Body of pancreas (tissue), 4 donors: ENCODE measurements at places on chromosomes 3 and 15. TPM values are rescaled to one million over a fixed set of nuclear protein-coding genes. Genes with fewer than 3 reads are reported as not detected.

The IL5RA gene
- not detected for total RNA-seq

The GOLGA8S gene
- not detected for total RNA-seq

The RPL14 gene
- 176 TPM for total RNA-seq

The FSIP1 gene
- total RNA-seq: 0.33 TPM

The DAPK2 gene
- 5.9 TPM for total RNA-seq

The GOLGA6D gene
- not detected for total RNA-seq

The RASGRP1 gene
- total RNA-seq: 1.3 TPM

The KLHL40 gene
- total RNA-seq: not detected

DNA sequence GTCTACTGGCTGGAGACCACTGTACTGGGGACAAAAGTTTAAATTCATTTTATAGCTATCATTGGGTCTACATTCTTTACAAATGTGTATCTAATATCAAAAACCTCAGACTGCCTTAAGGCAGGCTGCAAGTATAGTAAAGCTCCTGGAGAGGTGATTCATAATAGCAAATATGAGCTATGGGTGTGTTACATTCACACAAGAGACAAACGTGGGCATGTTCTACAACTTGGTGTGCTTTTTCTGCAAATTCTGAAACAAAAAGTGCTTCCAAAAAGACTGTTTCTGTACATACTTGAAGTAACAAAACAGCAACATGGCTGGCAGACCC lies 1101.4 kb downstream of the ROBO1 start:
- H3K36me3 ChIP-seq: no peaks in the 10 kb centered on the region
- H3K4me1 ChIP-seq: no peaks in the 10 kb centered on the region
- no peak overlapping the region for H3K4me3 ChIP-seq
- no peak for DNase-seq
- H3K27me3 ChIP-seq: no peaks in the 10 kb centered on the region
- H3K27ac ChIP-seq: no peak overlapping the region

DNA sequence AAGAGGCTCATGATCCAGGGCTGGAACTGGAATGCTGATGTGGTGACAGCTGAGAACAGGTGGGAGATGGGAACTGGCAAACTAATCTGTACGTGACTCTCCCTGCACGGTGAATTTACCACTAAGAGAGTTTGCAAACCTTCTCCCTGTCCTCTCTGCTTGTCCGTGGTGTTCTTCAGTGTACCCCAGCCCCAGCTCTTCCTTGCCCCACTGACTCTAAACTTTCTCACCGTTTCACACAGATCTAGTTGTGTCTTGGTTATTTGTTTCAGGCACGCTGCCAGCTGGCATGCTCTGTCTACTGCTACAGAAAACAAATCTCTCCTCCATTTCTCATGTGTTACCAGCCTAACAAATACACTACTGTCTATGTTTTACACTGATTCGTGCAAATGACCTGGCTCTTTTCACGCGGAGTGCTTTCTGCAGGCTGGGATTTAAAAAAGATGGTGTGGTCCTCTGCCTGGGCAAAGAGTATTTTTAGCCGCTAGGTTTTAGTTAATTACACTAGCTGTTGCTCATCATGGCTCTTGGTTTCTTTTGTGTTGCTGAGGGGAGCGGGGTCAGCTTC lies 192.7 kb upstream of the LRIG1 start:
- H3K36me3 ChIP-seq: no peaks in the 10 kb centered on the region
- no peak overlapping the region for H3K27ac ChIP-seq
- H3K4me1 ChIP-seq: peaks cover 7% of the 10 kb centered on the region

GRCh38 chr3:25558121-25558520 lies 106.6 kb downstream of the TOP2B start:
- H3K27ac ChIP-seq: no peak overlapping the region
- no peaks in the 10 kb centered on the region for H3K4me1 ChIP-seq
- H3K4me3 ChIP-seq: no peak overlapping the region
- DNase-seq: peak; percentile 6
- no peaks in the 10 kb centered on the region for H3K27me3 ChIP-seq
- no peaks in the 10 kb centered on the region for H3K36me3 ChIP-seq

GRCh38 chr15:40543631-40544294 lies 21.1 kb downstream of the CCDC32 start:
- no peak overlapping the region for H3K27ac ChIP-seq
- no peaks in the 10 kb centered on the region for H3K4me1 ChIP-seq
- no peak overlapping the region for H3K4me3 ChIP-seq
- H3K36me3 ChIP-seq: no peaks in the 10 kb centered on the region
- DNase-seq: no peak

- H3K4me1 ChIP-seq: peaks cover 16% of the 10 kb centered on the region
- no peak overlapping the region for H3K4me3 ChIP-seq
- no peaks in the 10 kb centered on the region for H3K27me3 ChIP-seq
- DNase-seq: no peak
- H3K36me3 ChIP-seq: no peaks in the 10 kb centered on the region
Measured at GRCh38 chr3:46907960-46908293, 30.4 kb downstream of the PTH1R start.

- DNase-seq: no peak
- no peaks in the 10 kb centered on the region for H3K36me3 ChIP-seq
- peak overlapping the region; percentile 21 for H3K4me3 ChIP-seq
- H3K27me3 ChIP-seq: no peaks in the 10 kb centered on the region
Measured at GRCh38 chr3:49164983-49165720, 979 bp downstream of the CCDC71 start.

- no peak for DNase-seq
- peaks cover 56% of the 10 kb centered on the region for H3K4me1 ChIP-seq
- no peaks in the 10 kb centered on the region for H3K27me3 ChIP-seq
- H3K36me3 ChIP-seq: peaks cover 2% of the 10 kb centered on the region
- no peak overlapping the region for H3K4me3 ChIP-seq
- no peak overlapping the region for H3K27ac ChIP-seq
Measured at GRCh38 chr15:78049691-78050440, 27.6 kb downstream of the TBC1D2B start.

DNA sequence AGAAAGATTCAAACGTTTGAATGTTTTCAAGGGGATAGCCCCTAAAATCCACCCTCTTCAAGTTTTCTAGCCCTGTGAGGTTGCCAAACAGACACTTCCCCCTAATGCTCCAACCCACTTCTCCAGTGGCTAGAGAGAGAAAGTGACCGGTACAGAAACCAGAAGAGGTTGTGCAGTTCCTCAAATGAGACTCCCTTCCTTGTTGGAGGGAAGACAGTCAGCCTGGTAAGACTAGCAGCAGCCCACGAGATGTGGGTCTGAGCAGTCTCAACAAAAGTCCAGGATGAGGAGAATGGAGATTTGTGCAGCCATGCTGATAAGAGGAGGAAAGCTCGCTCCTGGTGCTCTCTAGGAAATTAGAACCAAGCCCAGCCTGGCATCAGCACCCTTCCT lies 222.8 kb upstream of the TPRG1 start:
- no peaks in the 10 kb centered on the region for H3K27me3 ChIP-seq
- DNase-seq: peak; percentile 61
- H3K36me3 ChIP-seq: no peaks in the 10 kb centered on the region
- peak overlapping the region; percentile 91 for H3K27ac ChIP-seq
